ENCODE measurements at places on chromosomes 4 and X. TPM values are rescaled to one million over a fixed set of nuclear protein-coding genes. Genes with fewer than 3 reads are reported as not detected.

- H3K27ac ChIP-seq: no peak overlapping the region
- H3K4me3 ChIP-seq: no peak overlapping the region
- no peak for DNase-seq
- H3K36me3 ChIP-seq: no peaks in the 10 kb centered on the region
- no peaks in the 10 kb centered on the region for H3K4me1 ChIP-seq
Observed at GRCh38 chr4:114043116-114043515, 63.7 kb upstream of the ARSJ start.

DNA sequence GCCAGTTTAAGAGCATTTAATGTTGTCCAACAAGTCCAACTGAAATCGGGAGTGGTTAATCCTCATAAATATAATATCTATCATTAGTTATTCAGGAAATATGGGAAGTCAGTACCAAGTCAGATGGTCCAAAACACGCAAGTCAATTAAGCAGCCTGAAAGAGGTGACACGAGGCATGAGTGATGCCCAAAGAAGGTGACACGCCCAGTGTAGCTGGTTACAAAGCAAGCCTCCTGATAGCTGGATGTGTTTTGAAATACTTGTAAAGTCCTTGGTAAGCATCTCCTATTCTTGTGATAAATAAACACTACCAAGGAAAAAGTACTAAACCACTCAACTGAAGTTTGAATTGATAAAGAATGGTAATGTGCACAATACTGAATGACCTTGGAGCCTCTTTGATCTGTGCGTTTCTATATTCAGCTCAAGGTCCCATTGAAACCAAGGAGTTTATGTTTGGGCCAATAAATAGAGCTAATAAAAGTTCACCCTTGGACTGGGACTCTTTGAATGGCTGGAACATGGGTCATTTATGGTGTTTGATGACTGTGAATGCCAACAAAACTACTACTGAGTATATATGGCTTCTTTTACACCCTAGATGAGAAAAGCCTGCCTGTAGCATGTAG, 93.2 kb upstream of the KLF3 start:
- H3K4me3 ChIP-seq: no peak overlapping the region
- H3K27ac ChIP-seq: no peak overlapping the region
- no peak for DNase-seq
- H3K27me3 ChIP-seq: no peaks in the 10 kb centered on the region
- H3K36me3 ChIP-seq: no peaks in the 10 kb centered on the region

The AGA gene
- total RNA-seq: 21.4 TPM

The CENPI gene
- total RNA-seq: 7.5 TPM

The NOX1 gene
- 0.12 TPM for total RNA-seq

All from lung (tissue), 17 donors.